ENCODE measurements at places on chromosomes 2 and 18. TPM values are rescaled to one million over a fixed set of nuclear protein-coding genes. Genes with fewer than 3 reads are reported as not detected.

The CRYGD gene
- total RNA-seq: not detected

The SEPTIN2 gene
- total RNA-seq: 202 TPM

The DPP4 gene
- total RNA-seq: 138 TPM

The HOXD1 gene
- total RNA-seq: not detected

The MBD2 gene
- total RNA-seq: 151 TPM

The ID2 gene
- total RNA-seq: 173 TPM

The IL37 gene
- not detected for total RNA-seq

The MRPL19 gene
- total RNA-seq: 43.1 TPM

The CPO gene
- total RNA-seq: not detected

The TMEM198 gene
- total RNA-seq: 0.77 TPM

The ESPNL gene
- 0.14 TPM for total RNA-seq

The MOGAT1 gene
- not detected for total RNA-seq

The VWC2L gene
- total RNA-seq: not detected

The GLI2 gene
- 0.43 TPM for total RNA-seq

The CWC22 gene
- total RNA-seq: 22.1 TPM

The TCF4 gene
- total RNA-seq: 4.5 TPM

The ITPRIPL1 gene
- 34.2 TPM for total RNA-seq

The LCT gene
- 0.64 TPM for total RNA-seq

The SLC16A14 gene
- total RNA-seq: 1.5 TPM

The FAP gene
- total RNA-seq: not detected

The HOXD3 gene
- not detected for total RNA-seq

The TWSG1 gene
- total RNA-seq: 8.1 TPM

The CRACDL gene
- total RNA-seq: 0.41 TPM

The MYOM1 gene
- total RNA-seq: 1.5 TPM

The PRKAG3 gene
- not detected for total RNA-seq

The AGXT gene
- total RNA-seq: not detected

Measured in T-helper 2 cell treated with Interferon-gamma antibody and Interleukin-4, amounts not matched to agents 100 ng/mL and 5 ng/mL, for 36 hours (primary cell).